ENCODE measurements at places on chromosomes 3 and 15.

DNA sequence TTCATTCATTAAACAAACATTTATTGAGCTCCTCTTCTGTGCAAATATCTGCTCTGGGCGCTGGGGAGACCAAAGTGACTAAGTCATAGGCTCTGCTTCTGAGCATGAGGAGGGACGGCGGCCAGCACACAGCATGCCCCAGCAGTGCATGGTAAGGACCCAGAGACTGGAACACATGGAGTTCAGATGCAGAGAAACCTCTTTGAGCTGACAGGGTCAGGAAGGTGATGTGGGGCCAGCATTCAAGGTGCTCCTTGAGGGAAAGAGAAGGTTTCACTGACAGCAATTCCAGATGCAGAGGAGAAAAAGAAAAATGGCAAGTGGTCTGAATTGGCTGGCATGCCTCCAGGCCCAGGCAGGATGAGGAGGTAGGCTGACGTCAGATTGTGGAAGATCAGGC is 234.5 kb downstream of the UACA start:
- DNase-seq, result no peak

DNA sequence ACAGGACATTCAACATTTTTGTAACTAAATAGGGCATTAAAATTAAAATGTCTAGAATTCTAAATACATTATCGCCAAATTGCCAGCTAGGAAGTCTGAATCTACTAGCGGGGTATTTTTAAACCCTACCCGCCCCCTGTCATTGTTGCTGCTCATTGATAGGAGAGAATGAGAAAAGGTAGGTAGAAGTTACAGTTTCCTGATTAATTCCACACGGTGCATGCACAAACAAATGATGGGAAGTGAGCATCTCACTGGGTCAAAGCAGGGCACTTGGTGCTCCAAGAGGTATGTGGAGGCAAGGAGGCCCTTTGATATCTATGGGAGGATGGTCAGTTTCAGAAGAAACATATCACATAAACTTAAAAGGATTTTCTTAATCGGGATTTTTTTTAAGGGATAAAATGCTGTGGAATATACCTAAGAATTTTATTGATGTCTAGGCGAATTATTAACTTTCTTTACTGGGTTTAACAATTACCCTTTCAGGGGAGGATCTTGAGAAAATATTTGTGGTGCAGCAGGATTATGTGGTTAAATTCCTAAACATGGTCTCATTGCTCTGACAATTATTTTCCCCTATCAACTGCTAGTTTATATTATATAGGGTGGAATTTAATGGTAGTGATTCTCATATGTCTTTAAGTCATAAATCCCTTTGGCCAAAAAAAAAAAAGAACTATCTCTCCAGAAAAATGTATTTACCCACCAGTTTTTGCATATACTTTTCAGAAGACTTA is 236.0 kb upstream of the GOLGA6L4 start:
- no peak for DNase-seq

- DNase-seq, result no peak
These were observed 319.2 kb upstream of the SEMA6D start for GRCh38 chr15:47398132-47398531.

GRCh38 chr3:99781761-99782160 is 35.9 kb upstream of the CMSS1 start:
- DNase-seq, result no peak

GRCh38 chr15:51936105-51936478 is 35.5 kb downstream of the LEO1 start:
- DNase-seq, result no peak

DNA sequence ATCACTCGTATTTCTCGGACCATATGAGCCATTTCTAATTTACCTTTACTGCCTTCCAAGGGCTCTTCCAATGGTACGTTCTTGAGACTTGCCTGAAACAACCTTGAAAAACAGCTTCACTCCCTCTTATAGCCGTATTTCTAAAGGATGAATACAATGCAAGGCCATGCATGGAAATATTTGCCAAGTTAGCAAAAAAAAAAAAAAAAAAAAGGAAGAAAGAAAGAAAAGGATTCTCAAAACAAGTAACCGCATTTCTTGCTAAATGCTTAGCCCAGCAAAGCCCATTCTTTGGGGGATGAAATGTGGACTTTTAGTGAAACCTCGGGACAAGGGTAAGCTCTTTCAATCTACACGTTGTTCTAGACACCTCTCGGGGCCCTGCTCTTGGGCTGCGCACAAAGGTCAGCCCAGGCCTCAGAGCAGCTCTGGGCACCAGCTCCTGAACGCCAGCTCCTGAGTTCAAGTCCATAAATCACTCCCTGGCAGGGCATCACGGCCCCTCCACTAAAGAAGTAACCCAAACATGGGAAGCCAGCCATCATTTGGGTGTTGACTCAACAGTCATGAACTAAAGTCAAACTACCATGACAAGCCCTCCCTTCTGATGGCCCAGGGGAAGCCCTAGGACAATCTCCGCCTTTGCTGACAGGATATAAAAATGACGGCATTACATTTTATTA is 132.7 kb downstream of the ADAMTS17 start:
- no peak for DNase-seq

Measured in NCI-H146 (cell line).